ENCODE measurements at places on chromosomes 16 and 17. TPM values are rescaled to one million over a fixed set of nuclear protein-coding genes. Genes with fewer than 3 reads are reported as not detected.

- DNase-seq: no peak
Measured at GRCh38 chr17:17647524-17648178, 33.6 kb upstream of the RAI1 start.

Gene MT3
- 0.35 TPM for total RNA-seq

Gene MT1H
- total RNA-seq: 0.71 TPM

Gene OR3A2
- 2.8 TPM for total RNA-seq

GRCh38 chr17:14352136-14352535 is 51.3 kb downstream of the HS3ST3B1 start:
- no peak for DNase-seq

DNA sequence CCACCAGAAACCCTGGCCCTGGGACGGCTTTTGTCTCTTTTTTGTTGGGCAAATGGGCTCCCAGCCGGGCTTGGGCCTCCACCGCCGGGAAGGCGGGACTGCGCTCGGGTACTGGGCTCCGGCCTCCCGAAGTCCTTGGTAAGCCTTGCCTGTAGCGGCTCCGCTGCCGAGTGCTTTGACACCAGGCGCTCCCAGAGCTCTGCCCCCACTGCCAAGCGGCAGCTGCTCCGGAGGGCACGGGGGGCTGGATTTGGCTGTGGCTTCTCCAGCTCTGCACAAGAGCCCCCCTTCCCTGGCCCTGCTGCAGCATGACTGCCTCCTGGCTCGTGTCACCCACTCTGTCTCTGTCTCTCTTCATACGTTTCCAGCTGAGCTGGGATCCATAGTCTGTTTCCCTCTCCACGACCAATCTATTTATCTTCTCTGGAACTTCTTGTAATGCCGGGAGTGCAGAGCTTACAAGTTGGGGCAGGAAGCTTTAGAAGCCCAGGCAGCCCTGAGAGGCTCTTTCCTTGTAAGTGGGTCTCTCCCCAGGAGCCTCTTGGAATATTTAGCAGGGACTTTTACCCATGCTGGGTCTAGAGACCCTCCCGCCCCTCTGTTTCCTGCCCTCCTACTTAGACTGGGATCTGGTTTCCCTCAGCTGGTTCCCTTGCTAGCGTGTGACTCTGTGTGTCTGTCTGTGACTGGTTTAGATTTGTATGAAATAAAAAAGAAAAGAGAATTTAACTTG is 246.9 kb upstream of the GSE1 start:
- DNase-seq: no peak
